RPMI8226 (cell line): ENCODE measurements at places on chromosomes 5 and 9.

- DNase-seq = peak; percentile 21
These were observed 899 bp upstream of the RAPGEF6 start for GRCh38 chr5:131635684-131636572.

GRCh38 chr9:138077126-138077525 is 199.5 kb downstream of the CACNA1B start:
- no peak for DNase-seq

DNA sequence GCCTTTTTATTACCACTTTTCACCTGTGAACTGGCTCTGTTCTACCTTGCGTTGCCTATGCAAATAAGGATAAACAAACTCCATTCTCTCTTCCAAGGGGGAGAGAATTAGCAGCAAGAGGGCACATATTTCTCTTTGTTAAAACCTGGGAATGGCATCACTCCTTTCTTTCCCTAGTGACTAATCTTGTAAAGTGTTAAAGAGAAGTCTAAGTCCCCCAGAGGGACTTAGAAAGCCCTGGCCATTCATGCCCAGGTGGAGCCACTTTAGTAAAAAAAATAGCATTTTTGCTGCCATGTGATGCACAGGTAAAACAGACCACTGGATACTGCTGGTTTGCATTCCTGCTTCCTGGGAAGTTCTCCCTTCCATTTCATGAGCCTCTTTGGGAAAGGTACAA is 148.4 kb downstream of the MAN2A1 start:
- DNase-seq = no peak

- DNase-seq = peak; percentile 95
These were observed 142.7 kb downstream of the C5orf15 start for GRCh38 chr5:133825631-133826289.

DNA sequence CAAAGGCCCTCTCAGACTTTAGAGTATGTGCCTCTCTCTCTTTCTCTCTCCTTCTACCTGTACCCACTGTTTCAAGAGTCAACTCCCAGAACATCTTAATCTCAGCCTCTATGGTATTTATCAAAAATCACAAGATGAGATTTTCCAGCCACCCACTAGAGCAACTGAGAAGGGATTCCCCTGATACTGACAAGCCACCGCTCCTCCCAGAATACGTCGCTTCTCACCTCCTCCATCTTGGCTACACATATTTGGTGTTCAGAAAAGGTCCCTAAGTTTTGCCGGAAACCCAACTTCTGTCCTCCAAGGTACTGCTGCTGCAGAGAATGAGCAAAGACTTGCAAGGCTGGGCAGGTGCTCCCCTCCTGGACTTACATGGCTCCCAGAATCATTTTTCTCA is 6.1 kb downstream of the GARIN3 start:
- DNase-seq = no peak

GRCh38 chr9:86892576-86892975 is 54.7 kb downstream of the GAS1 start:
- no peak for DNase-seq
